ENCODE measurements at places on chromosomes 5 and 9. TPM values are rescaled to one million over a fixed set of nuclear protein-coding genes. Genes with fewer than 3 reads are reported as not detected.

COL23A1 gene
- 0.09 TPM for total RNA-seq

ZFYVE16 gene
- 22.0 TPM for total RNA-seq

- no peak overlapping the region for H3K4me3 ChIP-seq
- H3K27me3 ChIP-seq, result no peaks in the 10 kb centered on the region
- DNase-seq, result no peak
- peaks cover 6% of the 10 kb centered on the region for H3K36me3 ChIP-seq
- no peak overlapping the region for H3K27ac ChIP-seq
Measured at GRCh38 chr9:91867740-91868139, 82.3 kb downstream of the ROR2 start.

DNA sequence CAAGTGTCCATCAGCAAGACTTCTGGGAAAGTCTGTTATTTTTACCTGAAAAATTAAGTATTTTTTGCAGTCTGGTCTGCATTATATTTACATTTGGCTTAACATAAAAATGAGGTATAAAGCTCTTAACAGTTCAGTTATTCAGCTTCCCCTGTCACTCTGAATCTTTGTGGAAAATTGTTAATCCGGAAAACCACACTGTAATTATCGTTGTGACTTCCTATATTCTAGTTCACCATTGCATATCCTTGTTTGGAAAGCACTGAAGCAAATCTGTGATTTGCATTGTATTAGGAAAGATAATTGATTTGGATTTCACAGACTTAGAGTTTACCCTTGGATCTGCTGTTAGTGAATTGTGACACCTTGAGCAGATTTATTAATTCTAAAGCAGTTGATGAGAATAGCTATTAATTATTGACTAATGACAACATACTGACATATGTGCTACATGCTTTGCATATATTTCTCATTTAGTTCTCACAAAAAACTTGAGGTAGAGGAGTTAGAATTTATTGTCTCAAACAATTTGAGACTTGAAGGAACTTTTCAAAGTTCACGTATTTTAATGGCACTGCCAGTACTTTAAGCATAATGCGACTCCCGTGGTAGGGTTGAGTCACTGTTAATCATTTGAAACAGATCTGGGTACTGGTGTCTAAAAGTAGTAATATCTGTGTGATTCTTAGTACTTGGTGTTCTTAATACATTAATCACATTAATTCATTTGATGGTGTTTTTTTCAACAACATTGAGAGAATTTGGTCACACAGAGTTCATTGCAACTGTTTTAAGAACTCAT, 71.8 kb upstream of the LRRC70 start:
- DNase-seq, result no peak
- H3K27me3 ChIP-seq, result no peaks in the 10 kb centered on the region
- no peaks in the 10 kb centered on the region for H3K4me1 ChIP-seq
- peaks cover 70% of the 10 kb centered on the region for H3K36me3 ChIP-seq

DNA sequence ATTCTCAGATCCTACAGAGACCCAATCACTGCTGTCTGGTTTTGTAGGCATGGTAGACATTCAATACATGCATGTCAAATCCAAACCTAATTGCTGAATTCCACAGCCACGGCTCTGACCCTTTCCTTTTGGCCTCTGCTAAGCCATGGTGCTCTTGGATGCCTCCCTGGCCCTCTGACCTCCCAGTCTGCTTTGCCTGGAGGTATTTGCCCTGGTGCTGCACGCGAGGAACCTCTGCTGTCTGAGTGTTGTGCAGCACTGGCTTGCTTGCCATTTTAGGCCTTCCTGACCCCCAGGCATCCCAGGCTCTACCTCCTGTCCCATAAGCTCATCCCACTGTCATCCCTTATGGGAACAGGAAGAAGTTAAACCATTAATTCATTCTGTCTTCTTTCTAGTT, 60.9 kb downstream of the DOCK2 start:
- H3K27me3 ChIP-seq, result no peaks in the 10 kb centered on the region
- H3K36me3 ChIP-seq, result peaks cover 4% of the 10 kb centered on the region
- no peak for DNase-seq
- no peak overlapping the region for H3K4me3 ChIP-seq
- no peaks in the 10 kb centered on the region for H3K4me1 ChIP-seq

- no peaks in the 10 kb centered on the region for H3K4me1 ChIP-seq
- H3K27me3 ChIP-seq, result peaks cover 8% of the 10 kb centered on the region
- H3K27ac ChIP-seq, result no peak overlapping the region
- H3K36me3 ChIP-seq, result no peaks in the 10 kb centered on the region
- DNase-seq, result no peak
Measured at GRCh38 chr5:179242676-179243075, 102.6 kb downstream of the ADAMTS2 start.

DNA sequence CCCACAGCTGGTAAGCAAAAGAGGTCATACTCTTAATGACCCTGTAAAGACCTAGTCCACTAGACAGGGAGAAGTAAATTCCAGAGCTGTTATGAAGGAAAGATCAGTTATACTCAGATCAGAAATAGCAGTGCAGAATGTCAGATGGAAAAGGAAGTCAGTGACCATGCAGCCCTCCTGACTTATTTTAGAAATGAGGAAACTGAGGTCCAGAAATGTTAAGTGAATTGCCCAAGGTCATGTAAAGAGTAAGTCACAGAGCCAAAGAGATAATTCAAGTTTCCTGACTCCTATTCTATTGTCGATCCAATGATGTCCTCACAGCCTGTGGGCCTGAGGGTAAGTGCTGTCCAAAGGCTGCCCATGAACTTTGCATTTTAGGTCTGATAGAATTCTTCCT, 214.9 kb upstream of the IL12B start:
- no peak overlapping the region for H3K4me3 ChIP-seq
- H3K27ac ChIP-seq, result no peak overlapping the region
- H3K27me3 ChIP-seq, result no peaks in the 10 kb centered on the region
- no peaks in the 10 kb centered on the region for H3K4me1 ChIP-seq
- DNase-seq, result no peak
- no peaks in the 10 kb centered on the region for H3K36me3 ChIP-seq

GRCh38 chr9:32382565-32383320, 1.7 kb upstream of the ACO1 start:
- peaks cover 1% of the 10 kb centered on the region for H3K36me3 ChIP-seq
- no peaks in the 10 kb centered on the region for H3K27me3 ChIP-seq
- H3K4me3 ChIP-seq, result no peak overlapping the region
- no peaks in the 10 kb centered on the region for H3K4me1 ChIP-seq
- H3K27ac ChIP-seq, result no peak overlapping the region
- no peak for DNase-seq

- H3K4me1 ChIP-seq, result peaks cover 6% of the 10 kb centered on the region
- no peaks in the 10 kb centered on the region for H3K36me3 ChIP-seq
- H3K27me3 ChIP-seq, result peaks cover 37% of the 10 kb centered on the region
Measured at GRCh38 chr5:160369990-160370712, at the start of gene C1QTNF2. Gene C1QTNF2, minus strand, starts transcription at chr5:160370626. Its CDS starts 15,615 bp downstream, at chr5:160355011.

DNA sequence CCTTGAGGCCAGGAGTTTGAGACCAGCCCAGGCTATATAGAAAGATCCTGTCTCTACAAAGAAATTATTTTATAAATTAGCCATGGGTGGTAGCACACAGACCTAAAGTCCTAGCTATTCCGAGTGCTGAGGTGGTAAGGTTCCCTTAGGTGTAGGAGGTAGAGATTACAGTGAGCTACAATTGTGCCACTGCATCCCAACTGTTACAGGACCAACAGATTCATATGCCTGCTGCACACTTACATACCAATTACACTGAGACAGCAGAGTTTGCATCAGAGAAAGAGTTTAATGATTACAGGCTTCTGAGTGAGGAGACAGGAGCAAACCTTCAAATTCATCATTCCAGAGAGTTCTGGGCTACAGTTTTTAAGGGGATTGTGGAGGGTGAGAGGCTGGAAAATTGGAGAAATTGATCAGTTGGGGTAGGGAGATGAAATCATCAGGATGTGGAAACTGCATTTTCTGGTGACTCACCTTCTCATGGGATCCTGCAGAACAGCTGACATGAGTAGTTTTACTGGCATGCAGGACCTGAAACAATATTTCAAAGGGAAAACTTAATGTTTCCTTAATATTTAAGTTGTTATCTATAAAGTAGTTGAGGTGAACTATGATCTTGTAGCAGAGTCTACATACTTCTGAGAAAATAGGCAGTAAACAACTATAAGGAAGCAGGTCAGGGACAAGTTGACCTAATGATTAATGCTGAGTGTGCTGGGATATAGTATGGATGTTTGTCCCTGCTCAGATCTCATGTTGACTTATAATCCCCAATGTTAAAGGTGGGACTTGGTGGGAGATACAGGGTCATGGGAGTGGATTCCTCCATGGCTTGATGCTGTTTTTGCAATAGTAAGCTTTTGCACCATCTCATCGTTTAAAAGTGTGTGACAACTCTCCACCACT, 54.7 kb downstream of the ANXA2R start:
- no peak overlapping the region for H3K4me3 ChIP-seq
- H3K27ac ChIP-seq, result no peak overlapping the region
- DNase-seq, result no peak
- peaks cover 17% of the 10 kb centered on the region for H3K4me1 ChIP-seq

Measured in K562 (cell line).